ENCODE measurements at places on chromosomes 2 and 18.

DNA sequence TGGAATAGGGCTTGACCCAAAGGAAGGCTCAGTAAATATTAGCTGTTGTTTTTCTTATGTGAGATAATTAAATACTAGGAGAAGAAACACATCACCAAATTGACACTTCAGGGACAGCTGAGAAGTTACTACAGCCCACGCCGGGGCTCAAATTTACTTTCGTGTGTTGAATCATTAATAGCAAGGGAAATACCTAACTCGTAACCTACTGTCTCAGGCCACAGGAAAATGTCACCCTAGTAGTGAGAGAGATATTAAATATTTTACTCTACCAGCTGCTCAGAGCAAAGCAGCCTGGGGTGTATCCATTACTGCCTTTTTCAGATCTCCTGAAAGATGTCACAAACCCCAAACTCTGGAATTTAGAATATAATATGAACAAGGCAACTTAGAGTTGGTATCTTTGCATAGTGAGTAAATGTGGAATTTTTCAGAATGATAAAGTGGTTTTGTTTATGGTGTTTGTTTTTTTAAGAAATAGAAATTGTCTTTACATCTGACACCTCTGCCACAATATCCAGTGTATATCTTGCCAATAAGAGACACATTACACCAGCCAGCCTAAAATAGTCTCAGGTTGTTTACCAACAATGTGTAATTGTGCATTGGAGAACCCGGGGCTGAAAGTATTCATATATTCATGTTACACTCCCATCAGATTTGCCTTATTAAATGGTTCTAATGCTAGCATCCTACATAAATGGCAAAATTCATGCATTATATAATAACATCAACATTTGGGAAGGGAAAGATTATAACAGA lies 48.4 kb downstream of the ATP8B1 start:
- DNase-seq: peak; percentile 28

GRCh38 chr2:145849466-145849865 lies 1329.5 kb upstream of the ZEB2 start:
- no peak for DNase-seq

DNA sequence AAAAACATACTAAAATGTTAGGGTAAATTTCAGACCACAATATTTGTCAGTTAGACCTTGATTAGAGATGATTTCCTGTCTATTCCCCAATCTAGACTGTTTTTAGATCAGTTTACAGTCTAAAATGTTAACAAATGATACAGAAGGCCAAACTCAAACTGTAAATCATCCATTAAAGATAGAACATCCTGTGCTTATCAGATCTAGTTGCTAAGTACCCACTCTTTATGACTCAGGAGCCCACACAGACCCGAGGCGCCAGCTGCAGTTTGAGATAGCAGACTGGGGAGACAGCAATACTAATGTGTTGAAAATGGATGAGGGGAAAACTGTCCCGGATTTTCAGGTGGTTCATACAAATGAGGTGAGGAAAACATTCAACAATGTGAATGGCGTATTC lies 113.3 kb downstream of the SCG2 start:
- DNase-seq: no peak

GRCh38 chr2:227460833-227461232 lies 11.1 kb upstream of the AGFG1 start:
- DNase-seq: no peak

DNA sequence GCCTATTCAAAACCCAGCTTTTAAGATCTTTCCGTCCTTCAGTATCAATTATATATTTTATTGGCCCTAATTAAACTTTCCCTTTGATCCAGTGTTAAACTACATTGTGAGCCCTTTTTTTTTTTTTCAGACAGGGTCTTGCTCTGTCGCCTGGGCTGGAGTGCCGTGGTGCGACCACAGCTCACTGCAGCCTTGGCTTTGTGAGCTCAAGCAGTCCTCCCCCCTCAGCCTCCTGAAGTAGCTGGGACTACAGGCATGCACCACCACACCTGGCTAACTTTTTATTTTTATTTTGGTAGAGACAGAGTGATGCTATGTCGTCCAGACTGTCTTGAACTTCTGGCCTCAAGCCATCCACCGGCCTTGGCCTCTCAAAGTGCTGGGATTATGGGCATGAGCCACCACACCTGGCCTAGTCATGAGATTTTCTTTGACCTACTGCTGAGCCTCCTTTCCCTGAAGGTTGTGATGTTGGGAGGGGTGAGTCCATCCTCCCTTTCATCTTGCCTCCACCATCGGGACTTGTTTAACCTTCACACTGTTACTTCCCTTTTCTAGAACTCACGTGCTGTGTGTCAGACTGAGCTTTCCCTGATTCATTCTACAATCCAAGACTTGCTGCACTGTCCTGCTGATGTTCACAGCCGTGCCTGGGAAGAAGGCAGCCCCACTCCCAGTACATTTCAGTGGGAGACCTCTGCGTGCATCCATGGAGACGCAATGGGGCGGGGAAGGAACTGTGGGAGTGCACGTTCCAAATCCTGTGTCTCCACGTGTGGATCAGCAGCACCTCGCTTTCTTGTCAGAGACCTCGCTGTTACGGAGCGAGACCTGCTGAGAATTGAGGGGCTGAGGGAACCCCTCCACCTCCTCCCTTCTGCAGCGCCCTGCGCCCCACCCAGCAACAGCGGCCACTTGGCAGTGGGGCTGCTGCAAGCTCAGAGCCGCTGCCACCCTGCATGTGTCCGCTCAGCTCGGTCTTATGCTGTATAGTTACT lies 10.8 kb downstream of the OXER1 start:
- no peak for DNase-seq

DNA sequence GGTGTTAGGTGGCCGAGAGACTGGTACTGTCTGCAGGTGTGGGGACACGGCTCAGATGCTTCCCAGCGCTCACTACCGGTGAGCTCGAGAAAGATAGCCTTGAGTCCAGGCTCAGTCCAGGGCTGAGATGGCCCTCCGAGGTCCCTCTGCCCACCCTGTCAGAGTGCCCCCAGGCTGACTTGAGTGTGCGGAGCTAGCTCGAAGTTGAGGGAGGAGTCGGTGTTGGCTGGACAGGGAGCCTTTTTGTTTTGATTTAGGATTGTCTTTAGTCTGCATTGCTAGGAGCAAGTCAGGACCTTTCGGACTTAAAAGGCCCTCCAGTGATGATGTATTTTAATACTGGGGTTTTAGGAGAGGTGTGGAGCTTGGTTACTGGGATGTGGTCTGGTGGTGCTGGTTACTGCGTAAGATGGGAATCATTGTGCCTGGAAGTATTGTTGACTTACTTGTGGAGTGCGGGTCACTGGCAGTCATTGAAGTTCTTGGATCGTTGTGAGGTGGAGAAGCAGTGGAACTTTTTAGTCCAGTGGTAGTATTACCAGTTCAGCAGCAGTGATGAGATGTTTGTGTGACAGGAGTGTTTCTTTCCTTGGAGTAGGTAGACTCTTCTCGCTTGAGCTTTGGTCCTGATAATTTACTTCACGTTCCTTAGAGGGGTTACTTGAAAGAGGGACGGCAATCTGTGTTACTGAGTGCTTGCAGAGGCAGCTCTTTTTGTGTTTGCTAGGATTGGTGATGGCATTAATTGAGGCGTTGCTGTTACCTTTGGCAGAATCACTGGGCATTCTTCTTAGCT lies 633 bp downstream of the KIAA1328 start:
- no peak for DNase-seq

GRCh38 chr2:127067620-127068350 lies 39.2 kb downstream of the BIN1 start:
- peak; percentile 88 for DNase-seq

GRCh38 chr18:79283929-79284328 lies 111.8 kb upstream of the NFATC1 start:
- DNase-seq: no peak

- no peak for DNase-seq
Measured at GRCh38 chr2:46034535-46034934, 262.7 kb upstream of the EPAS1 start.

- DNase-seq: no peak
Measured at GRCh38 chr2:222907790-222908441, 47.1 kb downstream of the ACSL3 start.

DNA sequence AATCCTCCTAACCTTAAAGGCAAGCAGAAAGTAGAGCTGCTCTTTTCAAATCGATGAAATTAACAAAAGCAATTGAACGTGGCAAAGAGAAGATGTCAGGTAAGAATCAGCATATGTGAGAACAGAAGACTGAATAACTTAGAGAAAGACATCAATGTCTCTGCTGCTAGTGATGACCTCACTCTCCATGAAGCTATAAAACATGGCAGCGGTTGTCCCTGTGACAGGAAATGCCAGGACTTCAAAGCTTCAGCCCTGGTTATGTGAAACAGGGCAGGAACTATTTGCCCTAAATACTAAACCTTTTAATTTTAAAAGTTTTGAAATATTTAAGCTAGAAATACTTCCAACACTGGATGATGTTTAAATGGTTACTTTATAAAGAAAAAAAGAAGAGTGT lies 383.7 kb downstream of the XIRP2 start:
- no peak for DNase-seq

DNA sequence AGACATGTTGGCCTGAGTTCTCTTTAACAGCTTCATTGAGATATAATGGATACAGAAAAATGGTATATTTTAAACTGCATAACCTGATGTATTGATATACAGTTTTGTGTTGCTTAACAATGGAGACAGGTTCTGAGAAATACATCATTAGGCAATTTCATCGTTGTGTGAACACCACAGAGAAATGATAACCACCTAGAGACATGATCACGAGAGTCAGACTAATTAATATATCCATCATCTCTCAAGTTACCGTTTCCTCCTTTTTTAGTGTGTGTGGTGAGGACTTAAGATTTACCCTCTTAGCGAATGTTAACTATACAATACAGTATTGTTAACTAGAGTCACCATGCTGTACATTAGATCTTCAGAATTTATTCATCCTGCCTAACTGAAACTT lies 178.1 kb downstream of the FMNL2 start:
- DNase-seq: no peak

DNA sequence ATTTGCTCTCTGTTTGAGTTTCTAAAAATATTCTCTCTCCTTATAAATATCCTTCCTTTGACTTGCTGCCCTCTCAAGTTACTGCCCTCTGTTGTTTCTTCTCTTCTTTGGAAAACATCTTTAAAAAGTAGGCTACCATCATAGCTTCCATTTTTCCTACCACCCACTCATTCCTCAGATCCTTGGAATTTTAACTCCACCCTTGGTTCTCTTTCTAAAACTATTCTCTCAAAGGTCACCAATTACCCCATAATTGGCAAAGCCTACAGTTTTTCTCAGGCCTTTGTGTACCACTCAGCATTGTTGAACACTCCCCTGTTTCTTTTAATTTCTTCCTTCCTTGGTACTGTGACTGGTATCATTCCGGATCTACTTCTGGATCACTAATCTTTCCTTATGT lies 43.0 kb upstream of the ITGAV start:
- DNase-seq: no peak

- no peak for DNase-seq
Measured at GRCh38 chr2:69279211-69279610, 107.8 kb downstream of the GFPT1 start.

Measured in GM19239 (cell line).